ENCODE measurements at places on chromosomes 2 and 18.

DNA sequence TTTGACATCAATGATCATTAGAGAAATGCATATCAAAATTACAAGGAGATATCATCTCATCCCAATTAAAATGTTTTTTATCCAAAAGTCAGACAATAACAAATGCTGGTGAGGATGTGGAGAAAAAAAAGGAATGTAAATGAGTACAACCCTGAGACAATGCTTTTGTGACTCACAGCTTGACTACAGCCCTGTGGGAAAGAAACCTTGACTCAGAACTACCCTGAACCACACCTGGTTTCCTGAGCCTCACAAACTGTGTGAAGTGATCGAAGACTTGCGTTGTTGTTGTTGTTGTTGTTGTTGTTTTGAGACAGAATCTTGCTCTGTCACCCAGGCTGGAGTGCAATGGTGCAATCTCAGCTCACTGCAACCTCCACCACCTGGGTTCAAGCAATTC, 266.6 kb upstream of the MYT1L start:
- DNase-seq, result no peak

GRCh38 chr2:126029316-126029715, 626.6 kb upstream of the GYPC start:
- DNase-seq, result no peak

DNA sequence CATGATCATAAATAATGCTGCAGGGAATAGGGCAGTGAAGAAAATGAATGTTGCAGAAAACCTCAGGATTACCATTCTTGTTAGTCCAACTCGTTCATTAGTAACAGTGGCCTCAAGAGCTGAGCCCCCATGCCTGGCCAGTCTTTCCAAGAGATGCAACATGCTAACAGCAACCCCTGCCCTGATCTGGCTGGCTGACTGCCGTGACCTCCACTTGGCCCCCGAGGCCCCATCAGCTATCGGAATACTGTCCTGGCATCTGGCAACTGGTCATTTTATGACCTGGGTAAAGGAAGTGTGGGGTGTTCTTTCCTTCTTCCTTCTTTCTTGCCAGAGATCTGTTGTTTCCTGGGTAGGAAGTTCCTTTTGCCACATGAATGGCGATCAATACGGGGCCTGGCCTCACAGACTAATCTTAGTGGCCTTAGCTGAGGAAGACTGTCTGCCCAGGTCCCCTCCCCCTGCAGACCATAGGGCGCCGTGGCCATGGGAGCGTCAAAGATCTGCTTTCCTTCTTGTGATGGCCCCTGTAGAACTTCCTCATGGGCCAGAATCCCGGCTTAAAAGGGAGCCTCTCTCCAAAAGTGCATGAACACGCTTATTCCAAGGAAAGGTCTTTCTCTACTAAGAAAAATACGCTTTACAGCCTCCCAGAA, 10.6 kb upstream of the TRABD2A start:
- DNase-seq, result no peak

DNA sequence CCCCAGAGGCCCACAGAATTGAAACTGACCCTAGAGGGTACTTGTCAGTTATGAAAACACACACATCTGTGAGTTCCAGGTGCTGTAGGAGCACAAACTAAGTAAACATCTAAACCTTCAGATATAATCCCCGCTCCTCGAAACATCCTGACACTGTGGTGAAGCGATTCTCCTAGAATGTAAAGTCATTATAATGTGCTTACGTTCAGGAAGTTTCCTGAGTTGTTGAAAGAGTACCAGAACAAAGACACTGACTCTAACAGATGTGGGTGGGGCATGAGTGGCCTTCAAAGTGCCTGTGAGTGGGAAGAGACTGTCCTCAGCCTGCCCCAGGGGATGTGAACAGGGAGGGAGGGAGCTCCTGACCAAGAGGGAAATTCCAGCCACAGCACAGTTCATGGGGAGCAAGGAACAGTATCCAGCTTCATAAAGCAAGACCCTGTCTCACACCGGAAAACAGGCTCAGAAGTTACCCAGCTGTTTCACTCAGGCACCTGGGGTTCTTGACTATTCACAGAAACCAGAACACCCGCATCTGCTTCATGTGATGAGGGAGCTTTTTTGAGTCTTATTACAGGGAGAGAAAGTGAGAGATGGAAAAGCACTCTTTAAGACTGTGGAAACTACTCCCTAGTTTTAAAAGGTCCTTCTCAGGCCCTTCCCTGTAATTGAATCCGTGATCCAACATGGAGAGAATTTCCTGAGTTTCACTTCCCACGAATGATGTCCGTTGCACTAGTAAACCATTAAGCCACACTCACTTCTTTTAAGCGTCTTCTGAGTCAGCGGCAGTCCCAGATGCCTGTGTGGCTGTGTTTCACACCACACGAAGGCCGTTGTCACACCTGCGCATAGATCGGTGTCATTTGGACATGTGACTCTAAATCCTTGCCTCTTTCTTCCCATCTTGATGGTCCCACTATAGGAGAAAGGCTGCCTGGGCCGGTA, 88.6 kb upstream of the EML6 start:
- DNase-seq, result no peak

- no peak for DNase-seq
Measured at GRCh38 chr2:127084611-127085316, 22.2 kb downstream of the BIN1 start.

DNA sequence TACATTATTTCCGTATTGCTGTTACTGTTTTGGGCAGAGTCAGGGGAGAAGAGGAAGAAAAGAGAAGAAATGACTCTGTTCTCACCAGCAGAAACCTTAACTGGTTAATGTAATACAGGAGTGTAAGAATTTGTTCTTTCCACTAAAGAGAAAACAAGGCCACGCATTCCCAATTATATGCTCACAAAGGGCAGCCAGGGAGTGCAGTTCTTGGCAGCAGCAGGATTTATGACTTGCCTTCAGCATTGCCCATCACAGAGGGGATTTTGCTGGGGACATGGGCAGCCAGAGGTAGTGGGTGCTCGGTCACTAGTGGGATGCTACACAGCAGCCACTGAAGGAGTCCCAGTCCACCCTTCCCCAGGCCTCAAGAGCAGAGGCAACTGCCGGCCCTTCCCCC, 18.4 kb downstream of the MREG start:
- no peak for DNase-seq

DNA sequence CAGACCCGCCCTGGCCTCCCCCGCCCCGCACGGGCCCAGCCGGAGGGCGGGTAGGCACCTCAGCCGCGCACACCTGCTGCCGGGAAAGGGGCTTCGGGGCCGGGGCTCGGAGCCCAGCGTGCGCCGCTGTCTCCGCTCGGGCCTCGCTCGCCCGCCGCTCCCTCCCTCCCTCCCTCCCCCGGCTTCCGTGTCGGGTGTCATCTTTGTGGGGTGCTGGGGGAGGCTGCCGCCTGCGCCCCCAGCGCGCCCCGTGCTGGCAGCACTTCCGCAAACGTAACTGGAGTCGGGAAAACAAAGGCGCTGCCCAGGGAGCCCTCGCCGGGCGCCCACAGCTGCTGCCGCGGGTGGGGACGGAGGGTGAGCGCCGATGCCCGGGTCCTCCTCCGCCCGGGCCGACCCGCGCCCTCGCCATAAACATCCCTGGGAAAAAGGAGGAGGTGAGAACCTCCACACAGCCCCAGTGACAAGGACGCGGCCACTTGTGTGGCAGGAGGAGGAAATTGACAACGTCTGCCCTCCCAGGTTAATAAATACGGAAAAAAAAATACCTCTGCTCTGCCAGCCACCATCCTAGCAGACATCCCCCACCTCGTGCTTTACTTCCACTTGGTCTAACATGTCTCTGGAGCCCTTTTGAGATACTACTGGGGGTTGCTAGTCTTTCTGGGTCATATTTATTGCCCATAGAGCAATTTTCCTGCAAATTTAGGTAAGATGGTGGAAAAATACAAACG, 550 bp downstream of the MFSD6 start:
- DNase-seq, result peak; percentile 50

GRCh38 chr2:39359453-39360038, 77.5 kb downstream of the MAP4K3 start:
- DNase-seq, result no peak

DNA sequence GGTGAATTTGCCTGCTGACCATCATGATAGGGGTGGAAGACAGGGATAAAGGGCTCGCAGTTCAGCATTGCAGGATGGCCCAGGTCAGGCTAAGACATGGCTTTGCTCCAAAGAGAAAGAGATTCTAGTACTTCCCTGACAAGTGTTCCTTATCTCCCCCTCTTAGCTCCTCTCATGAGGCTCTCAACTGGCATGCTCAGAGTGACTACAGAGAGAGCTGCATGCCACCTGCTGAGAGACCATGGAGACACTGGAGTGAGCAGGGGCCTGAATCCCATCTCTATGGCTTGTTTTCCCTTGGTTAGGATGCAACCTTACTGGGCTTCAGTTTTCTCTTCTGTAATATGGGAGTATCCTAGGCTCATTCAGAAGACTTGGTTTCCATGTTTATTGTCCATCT, 94.3 kb downstream of the ARHGAP15 start:
- no peak for DNase-seq
